ENCODE measurements at places on chromosomes 6 and 20.

DNA sequence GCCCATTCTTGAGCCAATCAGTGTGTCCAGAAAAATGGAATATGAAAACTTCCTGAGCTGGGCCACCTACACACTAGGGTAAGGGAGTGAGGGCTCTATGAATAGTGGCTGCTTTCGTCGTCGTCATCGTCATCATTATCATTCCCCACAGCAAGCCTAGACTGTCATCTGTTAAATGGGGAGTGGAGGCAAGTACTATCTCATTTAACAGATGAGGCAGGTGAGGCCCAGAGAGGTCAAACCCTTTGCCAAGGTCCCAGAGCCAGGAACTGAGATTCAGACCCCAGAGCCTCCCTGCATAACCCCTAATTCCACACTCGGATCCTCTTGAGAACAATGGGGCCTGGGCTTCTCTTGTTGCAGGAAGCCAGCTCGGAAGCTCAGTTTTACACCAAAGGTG lies 20.6 kb downstream of the BPIFB1 start:
- no peak for DNase-seq

GRCh38 chr6:168049706-168050224 lies 29.2 kb downstream of the FRMD1 start:
- no peak for DNase-seq

DNA sequence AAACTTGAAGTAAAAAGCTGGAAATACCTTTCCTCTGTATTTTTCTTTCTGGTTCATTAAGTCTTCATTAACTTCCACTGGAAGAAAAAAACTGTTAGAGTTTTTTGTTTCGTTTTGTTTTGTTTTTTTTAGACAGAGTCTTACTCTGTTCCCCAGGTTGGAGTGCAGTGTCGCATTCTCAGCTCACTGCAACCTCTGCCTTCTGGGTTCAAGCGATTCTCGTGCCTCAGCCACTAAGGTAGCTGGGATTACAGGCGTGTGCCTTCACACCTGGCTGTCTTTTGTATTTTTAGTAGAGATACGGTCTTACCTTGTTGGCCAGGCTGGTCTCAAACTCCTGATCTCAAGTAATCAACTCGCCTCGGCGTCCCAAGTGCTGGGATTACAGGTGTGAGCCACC lies 14.9 kb downstream of the RPF2 start:
- DNase-seq: no peak

DNA sequence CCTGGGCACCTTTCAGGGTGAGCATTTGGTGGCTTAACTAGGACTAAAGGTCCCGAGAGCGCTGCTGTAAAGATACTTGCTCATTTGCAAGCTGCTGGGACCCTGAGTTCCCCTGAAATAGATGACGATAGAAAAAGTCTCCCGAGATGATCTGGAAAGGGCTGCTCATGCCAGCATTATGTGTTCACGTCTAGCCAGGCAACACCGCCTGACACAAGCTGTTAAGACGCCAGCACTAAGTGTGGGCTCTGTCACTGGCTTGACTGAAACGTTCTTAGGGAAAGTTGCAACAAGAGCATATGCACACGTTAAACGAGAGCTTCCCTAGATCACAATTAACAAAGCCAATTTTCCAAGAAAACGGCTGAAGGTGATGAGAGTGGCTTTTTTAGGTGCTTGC lies 113.7 kb downstream of the SLC23A2 start:
- no peak for DNase-seq

DNA sequence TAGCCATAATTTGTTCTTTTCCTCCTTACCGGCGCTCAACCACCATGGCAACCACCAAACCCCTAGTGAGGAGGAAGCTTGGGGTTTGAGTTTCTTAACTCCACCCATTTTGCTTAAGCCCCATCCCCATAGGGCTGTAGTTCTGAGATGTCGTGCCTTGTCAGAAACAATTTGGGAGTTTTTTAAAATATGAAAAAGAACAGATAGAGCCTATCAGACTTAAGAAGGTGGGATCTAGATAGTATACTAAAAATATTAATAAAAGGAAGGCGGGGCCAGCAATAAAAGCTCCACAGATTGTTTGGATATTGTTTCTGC lies 5.6 kb downstream of the BRD2 start:
- no peak for DNase-seq

GRCh38 chr6:16139556-16139955 lies 10.7 kb downstream of the MYLIP start:
- no peak for DNase-seq

DNA sequence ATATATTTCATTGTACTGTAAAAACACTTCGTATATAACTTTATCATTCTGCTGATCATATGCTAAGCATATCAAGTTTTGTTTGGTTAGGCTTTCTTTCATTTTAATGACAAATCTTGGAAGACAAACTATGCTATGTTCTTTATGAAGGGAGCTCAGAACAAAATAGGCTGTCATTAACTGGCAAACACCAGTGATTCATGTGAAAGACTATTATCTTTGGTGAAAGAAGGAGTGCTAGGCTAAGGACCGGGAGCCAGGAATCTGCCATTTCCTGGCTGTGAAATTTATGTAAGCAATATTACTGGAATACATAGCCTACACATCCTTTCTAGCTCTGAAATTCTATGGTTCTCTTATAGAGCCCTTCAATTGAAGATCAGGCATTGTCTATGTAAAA lies 136.2 kb upstream of the CCN2 start:
- no peak for DNase-seq

DNA sequence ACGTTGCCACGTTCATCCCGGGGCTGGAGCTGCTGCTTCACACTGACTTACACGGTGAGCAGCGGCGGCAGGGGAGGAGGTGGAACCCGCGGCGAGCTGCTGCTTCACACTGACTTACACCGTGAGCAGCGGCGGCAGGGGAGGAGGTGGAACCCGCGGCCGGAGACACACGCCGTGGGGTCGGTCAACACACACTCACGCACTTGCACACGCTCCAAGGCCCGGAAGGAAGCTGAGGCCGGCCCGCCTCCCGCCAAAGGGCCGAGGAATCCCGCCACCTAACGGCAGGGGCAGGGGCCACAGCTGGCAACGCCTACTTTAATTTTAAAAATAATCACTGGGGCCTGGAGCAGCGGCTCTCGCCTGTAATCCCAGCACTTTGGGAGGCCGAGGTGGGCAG lies 94.4 kb upstream of the FOXC1 start:
- no peak for DNase-seq

DNA sequence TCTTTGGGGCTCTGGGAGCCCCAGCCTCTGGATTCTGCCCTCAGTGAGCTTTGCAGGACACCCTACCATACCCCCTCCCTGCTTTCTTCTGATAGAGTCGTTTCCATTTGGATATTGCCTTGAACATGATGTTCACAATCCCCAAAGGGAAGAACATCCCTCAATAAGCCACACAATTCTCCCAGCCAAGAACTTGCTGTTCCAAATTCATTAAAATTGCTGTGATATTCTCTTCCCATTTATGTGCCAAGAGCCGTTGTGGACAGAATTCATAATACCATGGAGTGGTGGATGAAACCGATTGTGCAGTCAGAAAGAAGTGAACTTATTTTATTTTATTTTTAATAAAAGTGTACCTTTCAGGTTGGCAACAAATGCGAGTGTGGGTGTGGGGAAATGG lies 95.8 kb downstream of the DHX35 start:
- DNase-seq: no peak

- DNase-seq: no peak
Observed at GRCh38 chr20:46127396-46128010, 9.4 kb downstream of the CD40 start.

DNA sequence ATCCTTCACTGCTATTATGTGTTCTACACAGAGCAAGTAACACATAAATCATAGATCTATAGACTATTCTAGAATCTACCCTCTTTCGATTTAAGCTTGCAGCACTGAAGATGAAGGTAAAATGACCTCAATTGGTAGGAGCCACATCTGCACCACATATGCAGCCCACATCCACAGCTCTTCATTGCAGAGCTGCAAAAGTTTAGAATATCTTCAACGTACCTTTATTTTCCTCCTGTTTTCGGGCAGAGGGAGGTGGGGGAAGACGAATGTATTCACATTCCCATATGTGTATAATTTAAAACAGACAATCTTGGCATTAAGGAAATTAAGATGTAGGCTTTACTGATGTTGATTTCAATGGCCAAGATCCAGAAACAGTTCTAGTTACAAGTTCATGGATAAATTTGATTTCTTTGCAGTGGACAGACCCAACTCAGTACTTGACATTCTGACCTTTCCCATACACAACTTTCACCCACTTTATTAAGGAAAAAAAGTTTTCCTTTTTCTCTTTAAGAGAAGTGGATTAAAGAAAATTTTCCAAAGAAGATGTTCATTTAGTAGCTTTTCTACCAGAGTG lies 14.0 kb downstream of the EPB41L2 start:
- DNase-seq: no peak

GRCh38 chr6:122671251-122671650 lies 61.0 kb downstream of the PKIB start:
- DNase-seq: no peak

GRCh38 chr20:43955750-43956191 lies 41.1 kb downstream of the TOX2 start:
- no peak for DNase-seq

- no peak for DNase-seq
Observed at GRCh38 chr6:22036275-22036674, 260.6 kb downstream of the PRL start.

GRCh38 chr6:142400495-142400894 lies 98.7 kb downstream of the ADGRG6 start:
- DNase-seq: peak; percentile 22

- no peak for DNase-seq
Observed at GRCh38 chr20:31945785-31946184, 6.1 kb downstream of the PDRG1 start.

DNA sequence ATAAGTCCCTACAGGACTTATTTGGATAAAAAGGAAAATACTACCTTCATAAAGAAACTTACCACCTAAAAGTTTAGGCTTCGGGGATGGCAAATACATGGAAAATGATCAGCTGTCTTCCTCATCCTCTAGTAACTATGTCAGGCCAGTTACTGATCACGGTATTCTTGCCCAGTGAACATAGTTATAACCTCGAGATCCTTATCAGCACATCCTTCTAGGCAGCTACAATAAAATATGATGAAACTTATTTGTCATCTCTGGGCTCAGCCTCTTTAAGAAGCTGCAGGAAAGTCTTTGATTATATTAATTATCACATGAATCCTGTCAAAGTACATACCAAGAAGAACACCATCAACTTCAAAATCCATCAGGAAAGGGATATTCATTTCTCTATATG lies 41.8 kb downstream of the SF3B5 start:
- no peak for DNase-seq

- DNase-seq: no peak
Observed at GRCh38 chr6:121190122-121190521, 144.2 kb downstream of the TBC1D32 start.

DNA sequence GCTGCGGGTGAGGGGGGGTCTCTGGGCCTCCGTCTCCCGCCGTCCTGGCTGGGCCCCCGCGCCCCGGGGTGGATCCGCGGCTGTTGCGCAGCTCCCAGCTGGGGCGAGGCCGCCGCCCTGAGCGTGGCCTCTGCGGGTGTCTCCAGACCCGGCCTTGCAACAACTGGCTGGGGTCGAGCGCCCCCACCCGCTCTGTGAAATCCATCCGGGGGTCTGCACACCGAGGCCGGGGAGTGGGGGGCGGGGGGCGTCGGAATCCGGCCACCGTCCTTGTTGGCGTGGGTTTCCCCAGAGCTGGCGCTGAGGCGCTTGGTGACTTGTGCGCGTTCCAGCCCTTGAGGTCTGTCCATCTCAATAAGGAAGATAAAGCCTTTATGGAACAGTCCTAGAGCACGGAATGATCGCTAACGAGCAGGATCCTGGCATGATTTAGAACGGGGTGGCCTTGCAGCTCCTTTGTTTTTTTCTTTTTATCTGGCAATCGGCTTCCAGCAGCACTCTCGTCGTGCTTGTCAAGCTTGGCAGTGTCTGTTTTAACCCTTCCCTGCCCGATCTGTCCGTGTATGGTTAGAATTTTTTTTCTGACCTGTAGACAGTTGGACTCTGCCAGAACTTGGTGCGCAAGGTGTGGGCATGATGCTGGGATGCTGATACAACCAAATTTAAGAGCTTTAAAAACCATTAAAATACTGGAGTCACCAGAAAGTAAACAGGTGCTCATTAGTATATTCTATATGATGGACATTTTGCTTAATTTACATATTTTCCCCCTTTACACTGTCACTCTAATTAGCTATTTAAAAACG lies 675 bp downstream of the DSTN start:
- DNase-seq: peak; percentile 41

- DNase-seq: no peak
Observed at GRCh38 chr20:22268675-22269074, 315.7 kb downstream of the FOXA2 start.
